ENCODE measurements at places on chromosomes 3 and 15. TPM values are rescaled to one million over a fixed set of nuclear protein-coding genes. Genes with fewer than 3 reads are reported as not detected.

The HGD gene
- total RNA-seq, result not detected

The DOCK3 gene
- 1.7 TPM for total RNA-seq

The PROK2 gene
- not detected for total RNA-seq

The PHLDB2 gene
- total RNA-seq, result 1.1 TPM

The CHRNA7 gene
- not detected for total RNA-seq

DNA sequence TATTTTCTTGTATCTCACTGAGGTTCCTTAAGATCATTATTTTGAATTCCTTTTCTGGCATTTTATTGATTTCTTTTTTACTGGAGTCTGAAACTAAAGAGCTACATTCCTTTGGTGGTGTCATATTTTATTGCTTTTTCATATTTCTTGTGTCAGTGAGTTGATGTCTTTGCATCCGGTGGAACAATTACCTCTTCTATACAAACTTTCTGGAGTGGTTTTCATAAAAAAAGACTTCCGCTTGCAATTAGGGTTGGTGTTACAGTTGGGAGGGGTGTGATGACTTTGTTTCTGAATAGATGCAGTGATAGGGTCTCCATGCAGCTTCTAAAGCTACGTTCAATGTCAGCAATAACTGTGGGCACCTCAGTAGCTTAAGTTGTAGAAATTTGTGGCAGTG, 181.7 kb downstream of the LPP start:
- H3K4me3 ChIP-seq, result no peak overlapping the region
- no peak overlapping the region for H3K27ac ChIP-seq
- H3K27me3 ChIP-seq, result no peaks in the 10 kb centered on the region
- peaks cover 2% of the 10 kb centered on the region for H3K36me3 ChIP-seq

- H3K27me3 ChIP-seq, result no peaks in the 10 kb centered on the region
- H3K4me3 ChIP-seq, result no peak overlapping the region
- H3K36me3 ChIP-seq, result no peaks in the 10 kb centered on the region
- DNase-seq, result peak; percentile 84
These were observed 144.4 kb downstream of the DNAJB8 start for GRCh38 chr3:128322030-128323022.

GRCh38 chr3:120634539-120634938, 38.4 kb downstream of the NDUFB4 start:
- H3K36me3 ChIP-seq, result no peaks in the 10 kb centered on the region
- H3K27me3 ChIP-seq, result no peaks in the 10 kb centered on the region
- peaks cover under 1% of the 10 kb centered on the region for H3K4me1 ChIP-seq

GRCh38 chr3:17213102-17213501, 328.3 kb downstream of the PLCL2 start:
- H3K27me3 ChIP-seq, result no peaks in the 10 kb centered on the region
- H3K36me3 ChIP-seq, result peaks cover 24% of the 10 kb centered on the region
- no peak overlapping the region for H3K4me3 ChIP-seq
- no peak overlapping the region for H3K27ac ChIP-seq

DNA sequence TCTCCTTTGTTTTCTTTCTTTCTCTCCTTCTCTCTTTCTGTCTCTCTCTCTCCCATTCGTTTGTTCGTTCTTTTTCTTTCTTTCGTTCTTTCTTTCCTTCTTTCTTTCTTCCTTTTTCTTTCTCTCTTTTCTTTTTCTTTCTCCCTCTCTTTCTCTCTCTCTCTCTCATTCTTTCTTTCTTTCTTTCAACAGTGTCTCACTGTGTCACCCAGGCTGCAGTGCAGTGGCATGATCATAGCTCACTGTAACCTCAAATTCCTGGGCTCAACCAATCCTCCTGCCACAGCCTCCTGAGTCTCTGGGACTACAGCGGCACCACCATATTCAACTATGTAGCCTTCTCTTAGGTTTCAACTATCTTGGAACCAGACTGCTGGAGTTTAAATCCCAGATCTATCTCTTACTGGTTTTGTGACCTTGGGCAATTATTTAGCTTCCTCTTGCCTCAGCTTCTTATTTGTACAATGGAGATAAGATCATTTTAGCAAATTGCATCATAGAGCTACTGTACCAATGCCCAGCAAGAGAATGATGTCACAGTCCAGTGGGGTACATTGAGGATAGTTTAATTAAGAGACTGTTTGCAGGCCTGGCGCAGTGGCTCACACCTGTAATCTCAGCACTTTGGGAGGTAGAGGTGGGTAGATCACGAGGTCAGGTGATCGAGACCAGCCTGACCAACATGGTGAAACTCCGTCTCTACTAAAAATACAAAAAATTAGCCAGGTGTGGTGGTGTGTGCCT, 27.3 kb upstream of the PARL start:
- no peaks in the 10 kb centered on the region for H3K4me1 ChIP-seq
- DNase-seq, result no peak
- no peak overlapping the region for H3K27ac ChIP-seq
- H3K36me3 ChIP-seq, result no peaks in the 10 kb centered on the region
- H3K27me3 ChIP-seq, result no peaks in the 10 kb centered on the region

GRCh38 chr15:68834346-68834745, 13.7 kb upstream of the ANP32A start:
- no peak for DNase-seq
- peaks cover 2% of the 10 kb centered on the region for H3K27me3 ChIP-seq
- H3K27ac ChIP-seq, result peak overlapping the region; percentile 50
- H3K4me3 ChIP-seq, result no peak overlapping the region
- H3K4me1 ChIP-seq, result peaks cover 19% of the 10 kb centered on the region
- peaks cover 3% of the 10 kb centered on the region for H3K36me3 ChIP-seq

GRCh38 chr3:113265231-113265630, 53.9 kb downstream of the BOC start:
- no peak for DNase-seq
- H3K27ac ChIP-seq, result no peak overlapping the region
- no peaks in the 10 kb centered on the region for H3K4me1 ChIP-seq
- no peak overlapping the region for H3K4me3 ChIP-seq
- no peaks in the 10 kb centered on the region for H3K27me3 ChIP-seq

DNA sequence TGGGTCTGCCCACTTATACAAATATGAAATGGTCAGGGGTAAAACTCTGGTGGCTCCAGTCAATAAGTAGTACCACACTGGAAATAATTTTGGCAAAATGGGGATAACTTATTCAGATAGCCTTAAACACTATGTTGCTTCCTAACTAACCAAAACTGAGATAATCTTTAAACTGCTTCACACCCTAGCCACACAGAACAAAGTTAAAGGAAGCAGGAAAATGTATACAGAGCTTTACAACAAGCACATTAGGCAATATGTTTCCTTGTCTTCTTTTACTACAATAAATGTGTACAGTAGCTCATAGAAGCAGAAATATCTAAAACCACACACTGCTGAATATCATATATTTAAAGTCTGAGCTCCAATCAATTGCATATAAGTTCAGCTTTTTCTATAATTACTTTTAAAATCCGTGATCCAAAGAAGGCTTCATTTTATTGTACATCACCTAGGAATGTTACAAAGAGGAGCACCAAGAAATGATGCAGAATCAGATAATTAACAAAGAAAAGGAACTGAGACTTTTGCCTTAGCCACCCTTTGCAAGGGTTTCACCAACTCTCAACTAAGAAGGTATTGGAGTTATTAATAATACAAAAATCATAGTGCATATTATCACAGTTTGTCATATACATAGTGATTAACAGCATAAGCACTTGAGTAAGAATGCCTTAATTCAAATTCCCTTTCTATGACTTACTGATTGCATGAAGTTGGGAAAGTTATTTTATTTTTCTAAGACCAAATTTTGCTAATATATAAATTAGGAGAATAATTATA, 9.2 kb upstream of the SSR3 start:
- H3K4me3 ChIP-seq, result no peak overlapping the region

- no peak for DNase-seq
- no peak overlapping the region for H3K27ac ChIP-seq
- no peaks in the 10 kb centered on the region for H3K36me3 ChIP-seq
- no peaks in the 10 kb centered on the region for H3K27me3 ChIP-seq
- H3K4me1 ChIP-seq, result no peaks in the 10 kb centered on the region
These were observed 64.9 kb upstream of the ZBTB20 start for GRCh38 chr3:115211810-115212492.

DNA sequence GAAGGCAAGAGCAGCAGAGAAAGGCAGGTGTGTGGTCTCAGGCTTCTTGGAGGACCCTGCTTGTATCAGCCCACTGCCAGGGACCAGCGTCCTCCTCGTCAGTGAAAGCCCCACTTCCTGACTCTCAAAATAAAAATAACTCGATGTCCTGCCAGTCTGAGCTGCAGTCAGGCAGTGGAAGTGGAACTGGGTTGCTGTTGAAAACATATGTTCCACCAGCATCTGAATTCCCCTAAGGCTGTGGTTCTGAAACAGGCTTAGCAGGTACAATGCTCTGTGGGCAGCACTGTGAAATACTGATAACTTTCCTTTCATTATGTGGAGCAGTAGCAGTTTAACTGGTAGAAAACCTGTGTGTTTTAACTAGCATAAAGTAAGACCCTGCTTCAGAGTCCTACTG, 121.6 kb upstream of the EIF1B start:
- no peak overlapping the region for H3K4me3 ChIP-seq
- H3K36me3 ChIP-seq, result no peaks in the 10 kb centered on the region
- no peak for DNase-seq
- no peaks in the 10 kb centered on the region for H3K27me3 ChIP-seq

GRCh38 chr15:99406716-99407487, 155.6 kb downstream of the LRRC28 start:
- H3K4me1 ChIP-seq, result peaks cover 19% of the 10 kb centered on the region
- H3K27ac ChIP-seq, result no peak overlapping the region
- no peak for DNase-seq
- H3K36me3 ChIP-seq, result no peaks in the 10 kb centered on the region
- H3K4me3 ChIP-seq, result no peak overlapping the region

DNA sequence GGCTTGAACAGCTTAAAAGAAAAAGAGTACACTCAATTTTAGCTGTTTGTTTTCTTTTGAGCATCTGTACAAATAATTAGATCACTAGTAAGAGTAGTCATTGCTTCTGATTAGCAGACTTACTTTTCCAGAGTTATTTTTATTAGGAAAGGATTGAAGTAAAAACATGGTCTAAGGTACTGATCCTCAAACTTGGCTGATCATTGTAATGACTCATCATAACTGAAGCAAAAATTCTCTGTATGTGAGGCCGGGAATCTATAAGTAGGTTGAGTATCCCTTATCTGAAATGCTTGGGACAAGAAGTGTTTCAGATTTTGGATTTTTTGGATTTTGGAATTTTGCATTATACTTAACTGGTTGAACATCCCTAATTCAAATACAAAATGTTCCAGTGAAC, 12.4 kb downstream of the NMD3 start:
- H3K27ac ChIP-seq, result no peak overlapping the region
- no peaks in the 10 kb centered on the region for H3K27me3 ChIP-seq
- peaks cover 22% of the 10 kb centered on the region for H3K36me3 ChIP-seq
- no peak for DNase-seq

GRCh38 chr3:53821631-53822121, 24.5 kb downstream of the CHDH start:
- no peak overlapping the region for H3K4me3 ChIP-seq
- no peak overlapping the region for H3K27ac ChIP-seq
- no peak for DNase-seq
- peaks cover 2% of the 10 kb centered on the region for H3K4me1 ChIP-seq
- peaks cover 3% of the 10 kb centered on the region for H3K27me3 ChIP-seq
- H3K36me3 ChIP-seq, result no peaks in the 10 kb centered on the region

DNA sequence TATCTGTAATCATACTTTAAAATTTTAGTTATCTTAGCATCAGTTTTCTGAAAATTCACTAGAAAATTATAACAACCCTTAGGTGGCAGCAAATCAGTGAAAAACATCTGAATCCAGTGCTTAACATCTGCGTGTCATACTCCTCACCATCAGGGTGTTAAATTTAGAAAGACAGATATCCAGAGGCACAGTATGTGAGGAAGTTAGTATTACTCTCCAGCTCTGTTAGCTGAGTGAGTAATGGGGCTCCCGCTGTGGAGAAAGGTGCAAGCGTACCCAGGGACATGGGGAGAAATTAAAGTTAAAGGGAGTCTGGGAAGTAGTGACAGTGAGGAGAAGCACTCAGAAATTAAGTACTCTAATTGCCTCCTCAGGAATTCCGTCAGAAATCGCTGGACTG, 50.9 kb downstream of the CEP63 start:
- H3K36me3 ChIP-seq, result peaks cover 25% of the 10 kb centered on the region
- no peak overlapping the region for H3K4me3 ChIP-seq
- no peak overlapping the region for H3K27ac ChIP-seq
- H3K4me1 ChIP-seq, result no peaks in the 10 kb centered on the region
- H3K27me3 ChIP-seq, result no peaks in the 10 kb centered on the region
- DNase-seq, result no peak

- no peak overlapping the region for H3K27ac ChIP-seq
- H3K4me1 ChIP-seq, result no peaks in the 10 kb centered on the region
- no peaks in the 10 kb centered on the region for H3K27me3 ChIP-seq
These were observed 464.1 kb upstream of the ARHGEF26 start for GRCh38 chr3:153657046-153657445.

GRCh38 chr3:183254487-183255347, 1.7 kb downstream of the B3GNT5 start:
- peak overlapping the region; percentile 82 for H3K27ac ChIP-seq
- peaks cover 35% of the 10 kb centered on the region for H3K4me1 ChIP-seq
- H3K36me3 ChIP-seq, result peaks cover 31% of the 10 kb centered on the region
- peaks cover 4% of the 10 kb centered on the region for H3K27me3 ChIP-seq
- DNase-seq, result peak; percentile 30

GRCh38 chr3:133491481-133492059, 81.9 kb upstream of the CDV3 start:
- H3K27me3 ChIP-seq, result no peaks in the 10 kb centered on the region
- peak overlapping the region; percentile 63 for H3K27ac ChIP-seq
- H3K36me3 ChIP-seq, result no peaks in the 10 kb centered on the region
- H3K4me1 ChIP-seq, result peaks cover 52% of the 10 kb centered on the region
- no peak for DNase-seq

DNA sequence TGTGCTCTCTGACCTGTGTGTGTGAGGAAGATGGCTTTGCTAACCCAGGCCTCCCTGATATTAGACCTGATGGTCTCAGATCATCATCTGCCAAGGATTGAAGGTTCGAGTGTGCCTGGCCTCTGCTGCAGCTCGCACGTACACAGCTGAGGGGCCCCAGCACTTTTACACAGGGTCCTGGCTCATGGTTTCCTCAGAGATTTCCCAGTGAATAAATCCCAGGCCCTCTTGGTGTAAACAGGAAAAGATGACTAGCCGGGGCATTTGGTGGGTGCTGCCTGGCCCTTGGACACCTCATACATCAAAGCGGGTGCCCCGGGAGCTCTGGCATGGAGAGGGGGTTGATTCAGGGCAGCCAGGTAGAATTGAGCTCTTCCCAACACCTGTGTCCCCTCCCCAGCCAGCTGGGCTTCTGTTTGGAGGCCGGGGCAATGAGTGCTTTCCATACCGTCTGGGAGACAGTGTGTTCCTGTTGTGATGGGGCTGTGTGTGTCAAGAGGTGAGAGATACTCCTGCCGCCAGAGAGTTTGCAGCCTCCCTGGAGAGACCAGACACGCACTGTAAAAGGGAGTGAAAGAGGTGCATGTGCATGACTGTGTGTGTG, 72.5 kb upstream of the TLE3 start:
- no peak overlapping the region for H3K27ac ChIP-seq
- no peaks in the 10 kb centered on the region for H3K4me1 ChIP-seq
- no peaks in the 10 kb centered on the region for H3K36me3 ChIP-seq
- no peak overlapping the region for H3K4me3 ChIP-seq
- DNase-seq, result no peak

GRCh38 chr3:29764041-29764440, 483.2 kb downstream of the RBMS3 start:
- no peaks in the 10 kb centered on the region for H3K36me3 ChIP-seq
- H3K27me3 ChIP-seq, result no peaks in the 10 kb centered on the region
- no peak overlapping the region for H3K4me3 ChIP-seq
- H3K4me1 ChIP-seq, result no peaks in the 10 kb centered on the region
